ENCODE measurements at places on chromosomes 6 and 20.

- DNase-seq: no peak
These were observed 226.5 kb downstream of the MAFB start for GRCh38 chr20:40462566-40462965.

DNA sequence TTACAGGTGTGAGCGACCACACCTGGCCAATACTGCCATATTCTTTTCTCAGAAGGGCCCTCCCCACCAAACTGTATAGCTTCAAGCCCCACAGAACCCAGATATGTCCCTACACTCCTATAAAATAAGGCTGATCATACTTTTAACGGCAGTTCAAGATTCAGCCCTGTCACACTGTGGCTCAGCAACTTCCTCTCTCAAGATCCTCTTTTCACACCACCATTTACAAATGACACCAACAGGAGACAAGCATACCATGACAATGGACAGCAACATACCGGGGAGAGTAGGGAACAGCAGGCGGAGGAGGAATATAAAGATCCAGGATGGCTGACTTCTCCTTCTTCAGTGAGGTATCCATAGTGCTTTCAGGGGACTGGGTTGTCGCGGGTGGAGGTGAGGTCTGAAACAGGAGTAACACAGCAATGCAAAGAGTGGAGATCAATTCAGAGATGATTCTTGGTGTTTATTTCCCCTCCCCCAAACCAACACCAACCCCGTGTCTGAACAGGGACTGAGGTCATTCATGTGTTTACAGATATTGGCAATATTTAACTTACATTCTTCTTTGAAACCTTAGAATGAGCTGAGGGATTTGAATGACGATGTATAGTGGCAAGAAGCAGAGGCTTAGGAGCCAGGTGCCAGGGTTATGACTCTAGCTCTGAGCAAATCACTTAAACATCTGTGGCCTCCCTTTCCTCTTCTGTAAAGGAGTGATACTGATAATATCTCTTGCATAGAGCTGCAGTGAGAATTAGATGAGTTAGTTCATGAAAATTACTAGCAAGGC is 57.6 kb upstream of the IPCEF1 start:
- DNase-seq: no peak

- no peak for DNase-seq
These were observed 217.6 kb upstream of the PDE10A start for GRCh38 chr6:165880686-165881085.

- no peak for DNase-seq
These were observed 132.4 kb upstream of the STXBP5 start for GRCh38 chr6:147071776-147072175.

- DNase-seq: no peak
These were observed 89.6 kb upstream of the ADGRF1 start for GRCh38 chr6:47131773-47132172.

- DNase-seq: no peak
These were observed 266.3 kb downstream of the PTPRT start for GRCh38 chr20:42923348-42923918.

DNA sequence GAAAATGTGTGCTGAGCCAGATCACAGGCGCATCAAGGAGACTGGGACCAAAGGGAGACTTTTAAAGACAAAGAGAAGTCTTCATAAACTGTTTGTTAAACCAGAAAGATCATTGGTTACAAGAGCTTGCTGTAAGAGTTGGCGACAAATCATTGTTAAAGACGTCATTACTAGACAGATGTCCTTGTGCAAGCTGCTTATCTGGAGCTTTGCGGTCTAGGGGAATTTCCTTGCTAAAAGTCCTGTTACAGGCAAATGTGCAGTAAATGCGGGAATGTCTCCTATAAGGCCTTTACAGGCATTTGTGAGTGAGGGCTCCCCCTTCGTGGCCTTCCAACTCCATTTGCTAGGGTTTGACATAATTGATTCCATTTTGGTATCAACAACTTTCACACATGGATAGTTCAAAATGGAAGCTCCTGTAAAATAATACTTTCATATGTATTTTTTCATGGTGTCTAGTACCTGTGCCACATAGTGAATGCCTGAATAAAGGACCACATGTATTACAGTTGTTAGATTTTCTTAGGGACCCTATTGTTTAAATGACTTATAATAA is 362.4 kb downstream of the UTRN start:
- no peak for DNase-seq

DNA sequence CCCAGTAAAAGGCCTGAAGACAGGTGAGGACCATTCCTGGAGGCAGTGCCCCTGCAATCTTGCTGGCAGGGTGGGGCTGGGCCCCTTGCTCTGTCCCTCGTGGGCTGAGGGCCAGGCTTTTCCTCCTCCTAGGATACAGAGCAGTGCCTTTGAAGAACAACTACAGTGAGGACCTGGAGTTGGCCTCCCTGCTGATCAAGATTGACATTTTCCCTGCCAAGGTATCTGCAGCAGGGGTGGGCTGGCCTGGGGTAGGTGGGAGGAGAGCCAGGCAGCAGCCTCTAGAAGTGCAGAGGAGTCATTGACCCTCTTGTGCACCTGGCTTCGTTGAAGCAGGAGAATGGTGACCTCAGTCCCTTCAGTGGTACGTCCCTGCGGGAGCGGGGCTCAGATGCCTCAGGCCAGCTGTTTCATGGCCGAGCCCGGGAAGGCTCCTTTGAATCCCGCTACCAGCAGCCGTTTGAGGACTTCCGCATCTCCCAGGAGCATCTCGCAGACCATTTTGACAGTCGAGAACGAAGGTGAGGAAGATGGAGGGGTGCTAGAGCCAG is 36.5 kb downstream of the PLCG1 start:
- DNase-seq: no peak

- no peak for DNase-seq
These were observed 727.9 kb upstream of the MAN1A1 start for GRCh38 chr6:120077489-120077888.

- no peak for DNase-seq
These were observed 394.7 kb downstream of the THBS2 start for GRCh38 chr6:168858926-168859325.
